Right lobe of liver (tissue), 6 donors: ENCODE measurements at places on chromosomes 3 and 15. TPM values are rescaled to one million over a fixed set of nuclear protein-coding genes. Genes with fewer than 3 reads are reported as not detected.

DNA sequence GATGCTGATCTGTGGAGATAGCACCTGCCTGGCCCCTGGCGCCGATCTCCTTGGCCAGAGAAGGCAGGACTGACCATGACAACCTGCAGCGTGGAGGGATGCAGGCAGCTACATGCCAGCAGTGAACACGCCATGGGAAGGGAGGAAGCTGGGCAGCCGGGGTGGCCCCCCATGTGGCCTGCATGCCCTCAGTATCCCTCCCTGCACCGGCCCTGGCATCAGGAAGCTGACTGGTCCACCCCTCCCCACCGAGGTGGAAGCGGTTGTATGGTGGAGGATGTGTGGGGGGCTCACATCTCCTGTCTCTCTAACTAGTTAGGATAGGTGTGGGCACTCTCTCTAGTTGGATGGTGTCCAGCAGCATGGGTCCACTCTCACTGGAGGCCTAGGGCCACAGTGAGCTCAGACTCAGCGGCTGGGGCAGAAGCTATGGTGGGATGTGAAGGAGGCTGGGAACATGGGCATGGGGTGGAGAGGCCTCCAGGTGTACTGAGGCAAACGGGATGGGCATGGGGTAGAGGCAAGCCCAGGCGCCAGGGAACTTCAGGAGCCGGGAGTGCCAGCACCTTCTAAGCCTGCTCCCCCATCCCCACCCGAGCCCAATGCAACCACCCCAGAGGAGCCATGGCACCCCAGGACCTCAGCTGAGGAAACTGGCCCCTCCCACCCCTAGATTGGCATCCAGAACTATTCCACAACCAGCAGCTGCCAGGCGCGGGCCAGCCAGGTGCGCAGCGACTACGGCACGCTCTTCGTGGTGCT is 1.8 kb upstream of the ABTB1 start:
- peak; percentile 48 for DNase-seq

The HES1 gene
- 23.8 TPM for total RNA-seq

GRCh38 chr3:132145833-132146232 is 111.0 kb upstream of the CPNE4 start:
- DNase-seq: no peak

The CLDN16 gene
- 1.6 TPM for total RNA-seq

The SEMA3G gene
- 0.72 TPM for total RNA-seq

The SCN11A gene
- total RNA-seq: 0.13 TPM

DNA sequence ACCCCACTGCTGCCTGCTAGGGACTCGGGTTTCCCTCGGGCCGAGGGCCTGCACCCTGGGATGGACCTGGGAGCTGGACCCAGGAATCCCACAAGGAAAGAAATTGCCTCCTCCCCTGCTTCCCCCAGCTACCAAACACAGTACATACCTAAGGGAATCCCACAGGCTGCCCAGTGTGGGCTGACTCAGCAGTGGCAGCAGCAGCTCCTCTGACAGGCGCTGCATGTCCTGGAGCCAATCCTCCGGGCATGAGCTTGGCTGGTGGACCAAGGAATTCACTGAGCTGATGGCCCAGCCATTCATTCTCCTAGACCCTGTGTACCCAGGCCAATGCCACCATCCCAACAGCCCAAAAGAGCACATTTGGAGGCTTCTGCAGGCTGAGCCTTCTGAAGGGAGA is 9.5 kb upstream of the LTK start:
- DNase-seq: no peak

- DNase-seq: no peak
These were observed 12.7 kb downstream of the ZBTB38 start for GRCh38 chr3:141380987-141381386.

- DNase-seq: no peak
These were observed 69.6 kb upstream of the THBS1 start for GRCh38 chr15:39511000-39511915.

- no peak for DNase-seq
These were observed 7.1 kb downstream of the CSPG5 start for GRCh38 chr3:47571391-47572175.

The CCR3 gene
- not detected for total RNA-seq

The SLC2A2 gene
- total RNA-seq: 464 TPM

DNA sequence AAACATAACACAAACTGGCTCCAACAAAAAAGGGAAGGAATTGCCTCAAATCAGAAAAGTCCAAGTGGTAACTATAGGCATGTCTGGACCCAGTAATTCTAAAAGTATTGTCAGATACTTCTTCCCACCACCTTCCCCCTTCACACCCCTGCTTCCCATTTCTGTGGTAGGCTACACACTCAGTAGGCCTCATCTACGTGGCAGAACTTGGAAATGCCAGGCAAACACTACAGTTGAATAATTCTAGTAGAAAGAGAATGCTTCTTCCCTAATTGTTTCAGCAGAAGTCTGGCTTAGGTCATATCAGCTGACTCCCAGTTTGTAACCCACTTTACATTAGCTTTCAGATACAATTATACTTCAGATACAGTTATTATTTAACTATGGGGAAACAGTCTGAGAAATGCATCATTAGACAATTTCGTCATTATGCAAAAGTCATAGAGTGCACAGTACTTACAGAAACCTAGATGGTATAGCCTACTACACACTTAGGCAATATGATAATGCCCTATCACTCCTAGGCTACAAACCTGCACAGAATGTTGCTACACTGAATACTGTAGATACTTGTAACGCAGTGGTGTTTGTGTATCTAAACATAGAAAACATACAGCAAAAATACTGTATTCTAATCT is 6.4 kb downstream of the SETMAR start:
- DNase-seq: no peak

DNA sequence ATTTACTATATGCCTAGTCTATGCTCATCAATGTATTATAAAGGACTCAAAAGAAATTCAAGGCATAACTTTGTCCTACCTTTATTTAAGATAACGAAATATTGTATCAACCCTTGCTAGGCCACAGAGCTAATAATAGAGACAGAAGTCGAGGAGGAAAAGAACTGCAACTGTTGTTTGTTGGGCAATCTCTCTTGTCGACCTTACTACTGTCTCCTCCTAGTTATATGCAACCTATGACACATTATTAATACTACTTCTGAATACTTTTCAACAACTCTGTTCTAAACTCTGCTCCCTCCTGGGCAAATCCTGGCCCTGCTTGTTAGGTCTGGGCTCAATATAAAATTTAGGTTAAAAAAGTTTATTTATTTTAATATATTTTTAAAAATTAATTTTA is 24.6 kb downstream of the SPPL2A start:
- DNase-seq: no peak

The AHSG gene
- 718 TPM for total RNA-seq

The REC114 gene
- total RNA-seq: not detected

GRCh38 chr3:37935756-37936666 is 54.6 kb upstream of the VILL start:
- no peak for DNase-seq

- no peak for DNase-seq
These were observed 14.2 kb upstream of the ST6GAL1 start for GRCh38 chr3:186915806-186916796.

The GOLGA8R gene
- 2.9 TPM for total RNA-seq

The EPHB3 gene
- 0.71 TPM for total RNA-seq

The SST gene
- total RNA-seq: not detected

- no peak for DNase-seq
These were observed 24.9 kb upstream of the THRB start for GRCh38 chr3:24519368-24520100.

- DNase-seq: no peak
These were observed 11.1 kb upstream of the SATB1 start for GRCh38 chr3:18436213-18436612.
